Amniotic stem cell (primary cell): ENCODE measurements at places on chromosomes 12 and 14.

DNA sequence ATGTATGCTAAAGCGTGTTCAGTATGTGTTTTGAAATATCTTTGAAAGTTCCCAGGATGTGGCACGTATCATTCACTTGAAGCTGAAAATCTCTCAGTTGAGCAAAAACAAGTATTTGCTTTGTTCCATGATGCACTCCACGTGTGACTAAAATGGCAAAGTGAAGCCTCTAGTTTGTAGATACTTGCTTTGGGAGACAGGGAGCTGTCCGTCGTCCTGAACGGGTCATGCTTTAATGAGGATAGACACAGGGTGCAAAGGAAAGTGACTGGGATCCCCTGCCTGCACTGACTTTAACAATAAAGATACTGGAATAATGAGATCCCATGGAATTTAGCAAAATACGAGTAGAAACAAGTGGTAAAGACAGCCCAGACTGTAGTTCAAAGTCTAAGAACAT, 991.4 kb downstream of the NRXN3 start:
- DNase-seq, result no peak

GRCh38 chr12:615620-616019, 47.6 kb downstream of the NINJ2 start:
- no peak for DNase-seq

DNA sequence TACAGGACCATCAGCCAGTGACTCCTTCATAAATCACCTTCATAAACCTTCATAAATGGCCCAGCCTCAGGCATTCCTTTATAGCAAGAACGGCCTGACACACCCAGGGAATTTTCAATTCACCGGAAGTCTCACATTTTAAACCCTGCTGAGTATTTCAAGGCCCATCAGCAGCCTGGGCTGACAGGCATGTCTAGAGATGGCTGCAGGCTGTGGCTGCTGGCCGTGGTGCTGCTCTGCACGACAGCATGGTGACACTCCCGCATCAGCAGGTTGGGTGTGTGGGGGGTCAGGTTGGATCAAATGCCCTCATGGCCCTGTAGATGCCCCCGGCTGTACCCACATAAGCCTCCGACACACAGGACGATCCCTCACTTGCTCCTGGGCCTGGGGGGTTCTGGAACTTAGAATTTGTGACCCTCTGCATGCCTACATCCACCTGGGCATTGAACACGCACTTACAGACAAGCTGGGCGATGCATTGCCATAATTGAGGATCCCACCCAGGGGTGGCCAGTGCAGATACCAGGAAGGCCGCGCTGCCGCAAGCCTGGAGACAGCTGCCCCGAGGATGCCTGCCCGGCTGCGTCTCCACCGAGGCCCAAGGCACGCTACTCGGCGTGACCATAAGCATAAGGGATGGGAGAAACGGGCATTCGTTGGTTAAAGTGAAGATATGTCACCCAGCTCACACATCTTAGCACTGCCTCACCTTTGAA, 124.3 kb downstream of the PIWIL1 start:
- no peak for DNase-seq

DNA sequence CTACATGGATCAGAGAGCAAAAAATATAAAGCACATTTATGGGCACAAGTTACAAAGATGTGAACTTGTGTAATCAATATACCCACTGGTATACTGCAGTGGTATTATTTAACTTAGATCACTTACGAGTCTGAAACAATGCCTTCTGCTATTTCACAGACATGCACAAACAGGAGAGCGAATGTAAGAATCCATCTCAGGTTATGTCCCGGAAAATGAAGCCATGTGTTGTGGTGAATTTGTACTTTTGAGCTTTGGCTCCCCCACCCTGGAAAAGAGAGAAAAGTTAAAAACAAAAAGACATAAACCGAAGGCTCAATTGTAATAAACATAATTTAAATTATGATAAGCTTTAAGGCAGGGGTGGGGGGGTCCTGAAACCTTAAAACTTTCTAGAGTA, 7.6 kb downstream of the ABCC9 start:
- DNase-seq, result no peak
